ENCODE measurements at places on chromosomes 12 and 14.

DNA sequence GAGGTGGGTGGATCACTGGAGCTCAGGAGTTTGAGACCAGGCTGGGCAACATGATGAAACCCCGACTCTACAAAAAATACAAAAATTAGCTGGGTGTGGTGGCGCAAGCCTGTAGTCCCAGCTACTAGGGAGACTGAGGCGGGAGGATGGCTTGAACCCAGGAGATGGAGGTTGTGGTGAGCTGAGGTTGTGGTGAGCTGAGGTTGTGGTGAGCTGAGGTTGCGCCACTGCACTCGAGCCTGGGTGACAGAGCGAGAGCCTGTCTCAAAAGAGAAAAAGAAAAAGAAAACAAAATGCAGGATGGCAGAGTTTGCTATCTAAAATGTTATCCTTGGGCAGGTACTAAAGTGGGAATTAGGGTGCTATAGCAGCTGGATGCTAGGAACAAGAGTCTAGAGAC, 10.8 kb upstream of the GPRC5A start:
- no peak for DNase-seq

- DNase-seq, result no peak
Observed at GRCh38 chr14:73241481-73242165, 4.3 kb downstream of the PAPLN start.

DNA sequence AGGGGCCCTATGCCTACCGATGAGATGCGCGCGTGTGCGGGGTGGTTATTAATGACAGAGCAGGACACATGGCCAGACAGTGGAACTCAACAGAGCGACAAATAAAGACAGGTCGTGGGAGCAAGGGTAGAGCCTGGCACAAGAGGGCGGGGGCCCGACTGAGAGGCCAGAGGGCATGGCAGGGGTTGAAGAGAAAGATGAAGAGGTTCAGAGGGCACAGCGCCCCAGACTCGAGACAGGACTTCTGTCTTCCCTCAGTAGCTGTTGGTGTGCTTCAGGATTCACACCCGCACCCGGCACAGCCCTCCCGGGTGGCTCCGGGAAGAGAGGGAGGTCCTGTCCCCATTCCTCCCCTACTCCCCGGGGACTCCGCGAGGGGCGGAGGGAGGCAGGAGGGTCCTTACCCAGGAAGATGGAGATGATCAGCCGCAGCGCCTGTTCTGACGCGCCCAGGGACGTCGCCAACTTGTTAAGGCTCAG, 366 bp downstream of the LPCAT3 start:
- no peak for DNase-seq

DNA sequence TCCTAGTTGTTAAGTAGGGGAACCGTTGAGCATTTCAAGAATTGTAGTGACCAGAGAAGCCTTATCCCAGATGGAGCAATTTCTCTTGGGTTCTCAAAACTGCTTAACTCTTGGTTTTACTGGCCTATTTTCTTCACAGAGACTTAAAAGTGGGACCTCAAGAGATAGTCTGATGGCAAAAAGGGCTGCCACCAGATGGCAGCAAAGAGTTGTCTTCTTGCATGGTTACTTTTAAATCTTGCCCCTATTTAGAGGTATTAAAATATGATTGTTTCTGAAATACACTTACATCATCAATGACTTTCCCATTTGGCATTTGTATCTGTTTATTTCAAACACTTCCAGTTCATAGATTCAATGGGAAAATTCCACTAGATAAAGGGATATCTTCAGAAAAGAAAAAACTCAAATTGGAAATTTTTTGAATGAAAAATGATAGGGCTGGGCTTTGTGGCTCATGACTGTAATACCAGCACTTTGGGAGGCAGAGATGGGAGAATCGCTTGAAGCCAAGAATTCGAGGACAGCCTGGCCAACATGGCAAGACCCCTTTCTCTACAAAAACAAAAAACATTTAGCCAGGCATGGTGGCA, 69.9 kb upstream of the CNTN1 start:
- no peak for DNase-seq

- no peak for DNase-seq
Observed at GRCh38 chr12:56718149-56718548, 7.0 kb downstream of the NACA start.

- DNase-seq, result no peak
Observed at GRCh38 chr12:56204275-56204674, 15.0 kb upstream of the SMARCC2 start.

GRCh38 chr12:71492604-71493003, 53.0 kb downstream of the LGR5 start:
- no peak for DNase-seq

Measured in activated CD8-positive, alpha-beta memory T cell treated with anti-CD3 and anti-CD28 coated beads for 4 hours (primary cell).